ENCODE measurements at places on chromosomes 6 and 20.
A peak's percentile ranks its signal among the peaks of the same experiment; 100 is the strongest.

DNA sequence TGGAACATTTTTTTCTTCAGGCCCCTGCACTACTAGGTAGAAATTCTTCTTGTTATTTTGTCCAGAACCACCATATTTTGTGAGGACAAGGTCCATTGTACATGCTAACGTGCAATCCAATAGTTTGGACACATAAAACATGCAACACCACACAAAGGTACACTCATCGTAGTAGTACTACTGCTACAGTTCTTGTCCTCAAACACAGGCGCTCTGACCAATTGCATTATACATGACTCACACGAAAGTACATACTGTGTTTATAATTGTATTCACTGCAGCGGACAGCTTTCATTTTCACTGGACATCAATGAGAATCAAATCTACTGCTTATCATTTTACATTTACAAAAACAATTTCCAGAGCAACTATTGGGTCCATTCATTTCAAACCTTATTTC is 15.3 kb upstream of the SMLR1 start:
- DNase-seq: peak; percentile 8

DNA sequence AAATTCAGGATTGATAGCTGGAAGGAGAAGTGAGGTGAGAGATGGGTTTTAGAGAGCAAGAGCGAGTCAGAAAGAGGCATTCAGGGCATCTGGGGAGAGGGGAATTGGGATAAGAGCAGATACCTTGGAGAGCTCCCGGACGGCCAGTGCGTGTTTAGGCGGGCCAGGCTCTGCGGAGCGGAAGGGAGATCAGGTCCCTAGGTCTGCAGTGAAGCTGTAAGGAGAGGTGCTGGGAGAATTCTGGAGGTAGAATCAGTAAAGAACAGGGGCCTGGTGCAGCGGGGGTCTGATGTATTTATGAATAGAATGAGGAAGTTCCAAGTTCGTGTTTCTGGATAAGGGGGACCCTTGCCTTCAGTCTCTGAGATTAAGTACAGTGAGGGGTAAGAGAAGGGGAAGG is 47.4 kb upstream of the FAM83D start:
- DNase-seq: no peak

GRCh38 chr6:149190224-149190831 is 127.2 kb upstream of the TAB2 start:
- DNase-seq: no peak

DNA sequence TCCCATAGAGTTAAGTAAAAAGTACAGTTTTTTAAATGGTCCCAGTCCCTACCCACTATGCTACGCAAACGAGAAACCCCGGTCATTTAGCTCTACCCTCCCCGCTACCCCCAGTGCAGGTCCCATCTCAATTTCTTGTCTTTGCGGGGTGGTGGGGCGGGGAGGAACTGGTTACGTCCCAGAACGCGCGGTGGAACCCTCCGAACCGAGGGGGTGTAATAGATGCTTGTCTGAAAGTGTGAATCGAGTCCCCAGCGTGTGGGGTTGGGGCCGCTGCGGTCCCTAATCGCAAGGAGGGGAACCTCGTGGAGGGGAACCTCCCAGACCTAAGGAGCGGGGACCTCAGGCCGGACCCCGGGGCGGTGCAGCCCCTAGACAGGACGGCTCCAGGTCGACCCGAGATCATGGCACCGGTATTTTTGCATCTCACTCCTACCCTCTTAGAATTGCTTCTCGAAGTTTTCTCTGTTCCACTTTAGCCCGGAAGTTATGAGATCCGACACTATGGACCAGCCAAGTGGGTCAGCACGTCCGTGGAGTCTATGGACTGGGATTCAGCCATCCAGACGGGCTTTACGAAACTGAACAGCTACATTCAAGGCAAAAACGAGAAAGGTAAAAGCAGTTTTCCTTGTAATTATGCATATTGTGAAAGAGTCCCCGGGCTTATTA is 779 bp downstream of the HEBP2 start:
- no peak for DNase-seq

DNA sequence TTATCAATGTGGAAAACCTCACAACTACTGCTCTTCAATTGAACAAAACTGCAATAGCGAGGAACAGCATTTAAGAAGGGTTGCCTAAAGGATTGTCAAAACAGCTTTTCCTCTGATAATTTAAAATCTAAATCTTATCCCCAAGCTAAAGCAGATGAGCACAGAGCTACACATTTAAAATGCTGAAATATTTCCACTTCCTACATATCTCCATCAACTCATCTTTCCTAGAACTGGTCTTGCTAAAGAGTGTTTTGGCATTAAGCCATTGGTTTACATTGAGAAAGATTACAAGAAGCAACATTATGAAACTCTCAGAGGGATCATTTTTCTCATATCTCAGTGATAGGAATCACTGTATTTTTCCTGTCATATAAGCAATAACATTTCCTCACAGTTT is 3.6 kb downstream of the OR10C1 start:
- no peak for DNase-seq

DNA sequence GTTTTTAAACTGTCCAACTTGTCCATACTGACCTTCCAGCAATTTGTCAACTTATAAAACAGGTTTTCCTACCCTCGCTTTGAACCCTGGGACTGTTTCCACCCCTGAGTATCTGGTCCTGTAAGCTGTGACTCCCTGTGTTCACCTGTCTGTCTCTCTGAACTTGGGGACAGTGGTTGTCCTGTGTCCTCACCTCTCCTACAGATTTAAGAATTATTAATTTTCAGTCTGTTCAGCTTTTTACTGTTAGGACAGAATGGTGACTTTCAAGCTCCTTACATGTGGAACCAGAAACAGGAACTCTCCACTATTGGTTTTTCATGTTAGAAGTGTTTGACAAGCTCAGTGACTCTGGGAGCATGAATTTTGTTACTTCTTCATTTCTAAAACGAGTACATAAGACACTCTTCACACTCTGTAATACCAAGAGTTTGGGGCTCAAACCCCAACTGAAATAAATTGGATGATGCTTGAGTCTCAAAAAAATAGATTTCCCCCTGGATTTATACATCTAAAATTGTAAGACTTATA is 713.9 kb downstream of the COL12A1 start:
- DNase-seq: no peak

DNA sequence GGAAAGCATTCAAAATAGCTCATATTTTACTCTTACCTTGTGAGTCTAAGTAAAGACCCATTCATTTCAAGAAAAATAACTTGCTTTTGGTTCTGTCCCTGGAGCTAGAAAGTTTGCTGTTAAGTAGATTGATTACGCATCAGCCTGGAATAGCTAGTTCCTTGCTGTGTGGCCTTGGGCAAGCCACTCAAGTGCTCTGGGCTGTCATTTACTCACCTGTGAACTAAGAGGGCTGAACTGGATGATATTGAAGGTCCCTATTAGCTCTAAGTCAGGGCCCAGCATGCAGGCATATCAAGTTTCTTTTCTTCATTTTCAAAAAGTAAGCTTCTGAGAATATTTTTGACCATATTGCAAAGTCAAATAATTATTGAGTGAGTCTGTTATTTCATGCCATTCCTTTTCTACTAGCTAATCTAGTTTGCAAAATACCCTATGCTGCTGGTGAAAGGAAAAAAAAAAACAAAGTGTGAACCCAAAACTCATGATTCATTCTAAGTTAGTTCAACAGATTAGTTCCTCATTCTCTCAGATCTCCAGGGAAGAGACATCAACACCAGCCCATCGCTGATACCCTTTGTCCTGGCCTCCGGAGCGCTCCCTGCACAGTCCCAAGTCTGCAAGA is 106.5 kb upstream of the GMDS start:
- DNase-seq: peak; percentile 34

DNA sequence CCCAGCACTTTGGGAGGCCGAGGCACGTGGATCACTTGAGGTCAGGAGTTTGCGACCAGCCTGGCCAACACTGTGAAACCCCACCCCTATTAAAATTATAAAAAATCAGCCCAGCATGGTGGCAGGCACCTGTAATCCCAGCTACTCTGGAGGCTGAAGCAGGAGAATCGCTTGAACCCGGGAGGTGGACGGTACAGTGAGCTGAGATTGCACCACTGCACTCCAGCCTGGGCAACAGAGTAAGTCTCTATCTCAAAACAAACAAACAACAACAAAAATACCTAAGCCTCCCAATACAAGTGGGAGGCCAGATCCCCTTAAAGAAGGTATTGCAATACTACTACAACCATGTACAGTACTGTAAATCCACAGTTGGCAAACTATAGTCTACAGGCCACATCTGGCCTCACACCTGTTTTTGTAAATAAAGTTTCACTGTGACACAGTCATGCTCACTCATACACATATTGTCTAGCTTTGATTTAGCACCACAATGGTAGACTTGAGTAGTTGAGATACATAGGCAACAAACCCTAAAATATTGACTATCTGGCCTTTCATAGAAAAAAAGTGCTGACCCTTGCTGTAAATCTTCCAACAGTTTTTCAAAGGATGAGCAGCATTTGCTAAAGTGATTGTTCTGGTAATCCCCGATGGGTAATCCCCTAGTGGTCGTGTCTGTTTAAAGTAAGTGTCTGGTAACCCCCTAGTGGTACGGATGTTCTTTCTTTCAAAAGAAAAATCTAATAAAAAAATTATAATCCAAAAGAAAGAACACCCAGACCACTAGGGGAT is 202.0 kb downstream of the RNGTT start:
- no peak for DNase-seq

DNA sequence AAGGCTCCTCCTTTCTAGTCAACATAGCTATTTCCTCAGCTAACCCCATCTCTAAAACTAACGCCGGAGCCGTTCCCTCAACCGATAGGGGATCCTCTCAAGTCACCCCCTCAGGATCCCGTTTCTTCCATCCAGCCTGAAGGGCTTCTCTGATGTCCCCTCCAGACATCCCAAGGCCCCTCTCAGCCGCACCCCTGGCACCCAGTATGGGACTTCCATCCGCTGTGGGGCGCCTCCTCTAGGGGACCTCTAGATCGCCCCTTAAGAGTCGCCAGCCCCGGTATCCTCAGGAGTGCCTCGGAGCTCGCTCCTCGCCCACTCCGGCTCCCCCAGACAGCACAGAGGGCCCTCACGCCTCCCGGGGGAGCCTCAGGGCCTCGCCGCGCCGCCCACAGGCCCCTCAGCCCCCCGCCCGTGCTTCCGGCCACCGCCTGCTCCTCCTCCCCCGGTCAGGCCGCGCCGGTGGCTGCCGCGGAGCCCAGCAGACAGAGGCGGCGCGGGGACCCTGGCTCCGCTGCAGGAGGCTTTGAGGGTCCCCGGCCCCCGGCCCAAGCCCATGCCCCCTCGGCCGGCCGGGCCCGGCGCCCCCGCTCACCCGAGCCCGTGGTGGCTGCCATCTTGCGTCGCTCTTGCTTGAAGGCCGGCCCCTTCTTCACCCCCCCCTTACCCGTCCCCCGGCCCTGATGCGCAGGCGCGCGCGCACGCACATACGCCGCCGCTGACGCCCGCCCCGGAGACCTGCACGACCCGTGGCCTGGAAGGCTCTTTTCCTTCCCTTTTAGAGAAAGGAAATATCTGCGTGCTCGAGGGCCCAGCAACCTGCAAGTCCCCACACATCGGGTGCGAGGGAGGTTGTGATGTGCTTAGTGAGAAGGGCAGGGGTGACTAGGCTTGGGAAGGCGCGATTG is at the start of gene UBE2V1:
Gene UBE2V1, minus strand, starts transcription at position 639 of the 908 bp plus-strand sequence. Its CDS starts 22 bp downstream, at position 617.
- DNase-seq: peak; percentile 47

DNA sequence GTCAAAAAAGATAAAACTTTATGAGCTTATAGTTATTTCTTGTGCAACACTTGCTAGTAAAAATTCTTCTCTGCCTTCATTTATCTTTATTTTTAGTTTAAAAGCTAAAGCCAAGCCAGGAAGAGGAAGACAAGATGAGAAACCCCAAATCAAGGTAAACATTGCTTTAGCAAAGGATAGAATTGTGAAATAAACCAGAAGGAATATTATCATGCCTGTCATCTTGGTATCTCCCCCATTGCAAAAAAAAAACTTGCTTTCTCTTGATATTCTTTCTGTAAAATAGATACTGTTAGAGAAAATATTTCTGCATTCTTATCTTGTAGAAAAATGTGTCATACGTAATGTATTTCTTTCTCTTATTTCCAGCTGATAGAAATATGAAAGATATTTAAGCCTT is 432.8 kb downstream of the GJA1 start:
- no peak for DNase-seq

DNA sequence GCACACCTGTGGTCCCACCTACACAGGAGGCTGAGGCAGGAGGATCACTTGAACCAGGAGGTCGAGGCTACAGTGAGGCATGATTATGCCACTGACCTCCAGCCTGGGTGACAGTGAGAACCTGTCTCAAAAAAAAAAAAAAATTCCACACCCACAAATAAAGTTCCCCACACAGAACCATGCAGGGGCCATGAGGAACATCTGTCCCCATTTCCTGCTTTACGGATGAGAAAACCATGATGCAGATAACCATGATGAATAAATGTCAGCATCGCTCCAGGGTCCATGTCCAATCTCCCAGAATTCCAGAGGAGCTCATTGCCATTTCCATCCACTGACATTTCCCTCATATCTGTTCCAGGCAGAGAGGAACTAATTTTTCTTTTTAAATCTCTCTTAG is 16.9 kb upstream of the AGPAT4 start:
- DNase-seq: no peak

DNA sequence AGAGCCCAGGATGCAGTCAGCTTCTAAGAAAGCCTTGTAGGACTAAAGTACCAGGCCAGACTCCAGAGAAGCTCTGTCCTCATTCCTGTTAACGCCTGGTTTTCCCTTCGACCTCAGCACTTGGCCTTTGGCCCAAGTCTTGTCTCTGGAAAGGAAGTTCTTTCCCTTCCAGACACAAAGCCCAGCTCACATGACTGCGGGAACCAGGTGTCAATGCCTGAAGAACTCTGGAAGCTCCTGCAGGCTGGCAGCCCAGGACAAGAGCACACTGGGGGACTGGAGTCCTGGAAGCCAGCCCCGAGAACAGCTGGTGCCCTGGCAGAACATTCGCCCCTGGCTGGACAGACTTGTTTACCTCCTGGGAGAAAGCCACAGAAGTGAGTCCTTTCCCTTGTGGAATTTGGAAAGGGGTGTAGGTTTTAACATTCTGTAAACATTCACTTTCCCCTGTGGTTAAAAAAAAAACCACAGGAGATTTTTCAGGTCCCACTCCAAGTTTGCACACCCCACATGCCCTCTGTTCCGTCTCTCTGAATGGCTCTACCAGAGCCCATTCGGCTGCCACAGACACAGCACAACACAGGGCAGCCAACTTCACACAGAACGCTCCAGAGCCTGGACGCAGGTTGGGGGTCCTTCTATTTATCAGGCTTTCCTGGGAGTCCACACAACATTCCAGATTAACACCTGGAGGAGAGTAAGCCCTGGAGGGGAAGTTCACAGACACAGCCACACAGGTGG is 18.1 kb downstream of the ACSS1 start:
- DNase-seq: peak; percentile 51

DNA sequence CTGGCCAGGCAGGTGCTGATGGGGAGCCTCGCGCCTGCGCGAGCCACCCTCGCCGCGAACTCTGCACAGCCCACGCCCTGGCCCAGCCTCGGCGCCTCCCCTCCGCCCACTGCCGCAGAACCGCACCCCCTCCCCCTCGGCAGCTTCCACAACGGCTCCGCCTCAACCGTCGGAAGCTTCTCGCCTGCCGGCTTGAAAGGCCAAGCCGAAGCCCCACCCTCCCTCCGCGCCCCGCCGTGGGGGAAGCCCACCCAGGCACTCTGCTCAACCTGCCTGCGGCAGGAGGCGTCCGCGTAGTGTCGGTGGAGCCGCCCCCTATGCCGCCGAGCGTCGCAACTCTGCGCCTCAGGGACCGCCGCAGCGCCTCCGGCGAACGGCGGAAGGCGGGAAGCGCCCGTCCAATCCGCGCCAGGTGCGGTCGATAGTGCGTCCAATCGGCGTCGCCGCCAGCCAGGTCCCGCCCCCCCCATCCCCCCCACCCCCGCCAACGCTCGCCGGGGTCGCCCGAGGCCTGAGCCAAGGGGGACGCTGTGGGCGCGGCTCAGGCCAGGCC is at the start of gene SYCP2:
Gene SYCP2, minus strand, starts transcription at position 342 of the 553 bp plus-strand sequence. CDS start 11,224 bp downstream, outside the sequence.
- DNase-seq: no peak

- DNase-seq: no peak
These were observed 880.4 kb downstream of the EPHA7 start for GRCh38 chr6:92538926-92539325.

GRCh38 chr6:50380406-50381098 is 330.8 kb upstream of the DEFB112 start:
- no peak for DNase-seq
